Gastrocnemius medialis (tissue), 4 donors: ENCODE measurements at places on chromosomes 1 and 21.

- DNase-seq: no peak
These were observed 49.8 kb downstream of the DHX9 start for GRCh38 chr1:182888736-182889531.

- DNase-seq: no peak
These were observed 55.0 kb upstream of the ZNF326 start for GRCh38 chr1:89939693-89940438.

DNA sequence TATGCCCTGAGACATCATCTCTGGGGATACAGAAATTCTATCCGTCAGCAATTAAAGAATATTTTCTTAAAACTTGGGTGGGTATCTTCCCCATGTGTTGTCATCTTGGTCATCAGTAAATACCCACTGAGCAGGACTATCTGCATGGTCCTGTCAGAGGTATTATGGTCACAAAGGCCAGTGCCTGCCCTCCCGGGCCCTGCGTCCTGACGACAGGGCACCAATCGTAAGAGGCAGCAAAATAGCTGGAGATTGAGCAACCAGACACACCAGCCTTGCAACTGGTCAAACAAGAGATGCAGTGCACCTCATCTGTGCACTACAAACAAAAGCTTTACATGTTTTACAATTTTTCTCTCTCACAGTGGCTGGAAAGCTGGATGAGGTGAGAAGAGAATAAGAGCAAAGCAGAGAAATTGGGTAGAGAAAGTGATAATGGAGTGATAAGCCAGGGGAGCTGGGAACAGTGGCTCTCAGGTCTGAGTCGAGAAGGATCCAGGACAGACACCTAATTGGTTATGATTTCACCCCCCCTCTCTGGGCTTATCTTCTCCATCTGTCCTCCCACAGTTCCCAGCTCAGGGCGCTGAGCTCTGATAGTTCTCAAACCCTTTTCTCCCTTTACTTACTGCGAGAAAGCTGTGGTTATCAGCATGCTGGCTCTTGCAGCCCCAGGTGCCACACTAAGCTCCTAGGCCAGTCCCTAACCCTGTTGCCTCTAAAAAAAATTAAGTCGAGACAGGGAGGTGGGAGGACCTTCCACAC, 8.8 kb upstream of the SRP9 start:
- no peak for DNase-seq

- DNase-seq: no peak
These were observed 197.3 kb downstream of the MRPL39 start for GRCh38 chr21:25409978-25410377.

DNA sequence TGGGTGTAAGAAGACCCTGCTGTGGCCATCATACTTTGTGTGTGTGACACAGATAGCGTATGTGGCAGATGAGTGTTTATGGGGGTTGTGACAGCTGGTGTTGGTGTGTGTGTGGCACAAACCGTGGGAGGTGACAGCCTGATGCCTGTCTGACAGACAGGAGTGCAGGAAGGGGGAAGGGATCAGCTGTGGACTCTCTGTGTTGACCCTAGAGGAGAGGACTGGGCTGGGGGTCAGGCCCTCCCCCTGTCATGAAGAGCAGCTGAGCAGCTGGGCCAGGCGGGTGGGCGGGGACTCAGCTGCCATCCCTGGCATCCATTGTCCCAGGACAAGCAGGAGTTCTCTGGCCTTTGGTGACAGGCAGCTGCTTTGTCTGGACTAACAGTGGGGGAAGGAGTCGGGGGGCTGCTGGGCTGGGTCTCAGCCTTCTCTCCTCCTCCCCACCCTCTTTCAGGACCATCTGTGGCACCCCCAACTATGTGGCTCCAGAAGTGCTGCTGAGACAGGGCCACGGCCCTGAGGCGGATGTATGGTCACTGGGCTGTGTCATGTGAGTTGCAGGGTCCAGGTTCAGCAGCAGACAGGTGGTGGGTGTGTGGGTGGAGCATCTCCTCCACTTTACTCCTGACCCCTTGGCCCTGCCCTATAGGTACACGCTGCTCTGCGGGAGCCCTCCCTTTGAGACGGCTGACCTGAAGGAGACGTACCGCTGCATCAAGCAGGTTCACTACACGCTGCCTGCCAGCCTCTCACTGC, 2.3 kb downstream of the PLK3 start:
- no peak for DNase-seq

DNA sequence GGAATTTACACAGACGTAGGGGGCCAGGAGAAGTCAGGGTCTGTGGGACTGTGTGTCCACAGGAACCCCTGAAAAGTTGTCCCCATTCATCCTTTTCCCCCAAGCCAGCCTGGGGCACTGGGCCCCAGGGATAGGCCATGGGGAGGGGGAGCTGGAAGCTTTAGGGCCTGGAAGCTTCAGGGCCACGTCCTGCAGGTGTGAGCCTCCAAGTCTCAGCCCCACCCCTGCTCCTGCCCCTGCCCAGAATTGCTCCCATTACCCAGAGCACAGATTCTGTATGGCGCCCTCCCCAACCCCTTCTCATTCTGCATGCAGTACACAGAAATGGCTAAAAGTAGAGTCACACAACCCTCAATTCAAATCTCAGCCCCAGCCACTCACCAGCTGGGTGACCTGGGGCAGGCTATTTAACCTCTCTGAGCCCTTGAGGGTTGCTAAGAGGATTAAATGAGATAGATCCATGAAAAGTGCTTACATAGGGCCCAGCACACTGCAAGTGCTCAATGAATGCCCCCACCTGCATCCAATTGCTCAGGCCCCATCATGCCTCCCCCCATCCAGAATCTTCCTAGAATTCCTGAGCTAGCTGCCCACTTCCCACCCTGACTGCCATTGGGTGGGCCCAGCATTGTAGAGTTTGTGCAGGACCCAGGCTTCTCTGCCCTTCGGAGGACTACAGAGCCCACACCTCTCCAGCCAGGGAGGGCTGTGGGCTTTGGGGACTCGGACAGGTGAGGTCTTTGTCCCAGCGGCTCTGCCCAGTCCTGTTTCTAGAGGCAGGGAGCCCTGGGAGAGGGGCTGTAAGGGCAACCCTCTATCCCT, 6.5 kb downstream of the RAP1GAP start:
- no peak for DNase-seq

DNA sequence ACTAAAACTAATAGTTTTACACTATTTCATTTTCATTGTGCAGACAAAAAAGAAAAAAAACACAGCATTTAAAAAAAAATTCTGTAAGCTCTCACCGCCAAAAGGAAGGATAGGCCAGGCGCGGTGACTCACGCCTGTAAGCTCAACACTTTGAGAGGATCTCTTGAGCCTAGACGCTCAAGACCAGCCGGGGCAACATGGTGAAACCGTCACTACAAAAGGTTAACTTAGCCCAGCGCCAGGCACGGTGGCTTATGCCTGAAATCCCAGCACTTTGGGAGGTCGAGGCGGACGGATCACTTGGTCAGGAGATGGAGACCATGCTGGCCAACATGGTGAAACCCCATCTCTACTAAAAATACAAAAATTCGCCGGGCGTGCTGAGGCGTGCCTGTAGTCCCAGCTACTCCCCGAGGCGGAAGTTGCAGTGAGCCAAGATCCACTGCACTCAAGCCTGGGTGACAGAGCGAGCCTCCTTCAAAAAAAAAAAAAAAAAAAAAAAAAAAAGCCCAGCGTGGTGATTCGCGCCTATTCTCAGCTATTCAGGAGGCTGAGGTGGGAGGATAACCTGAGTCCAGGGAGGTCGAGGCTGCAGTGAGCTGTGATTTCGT, 14.3 kb upstream of the SPEN start:
- DNase-seq: peak; percentile 76

- DNase-seq: no peak
These were observed 632 bp downstream of the TMEM79 start for GRCh38 chr1:156284757-156285156.

GRCh38 chr1:41870076-41870562, 48.6 kb downstream of the HIVEP3 start:
- DNase-seq: no peak
